ENCODE measurements at places on chromosomes 16 and 17.

DNA sequence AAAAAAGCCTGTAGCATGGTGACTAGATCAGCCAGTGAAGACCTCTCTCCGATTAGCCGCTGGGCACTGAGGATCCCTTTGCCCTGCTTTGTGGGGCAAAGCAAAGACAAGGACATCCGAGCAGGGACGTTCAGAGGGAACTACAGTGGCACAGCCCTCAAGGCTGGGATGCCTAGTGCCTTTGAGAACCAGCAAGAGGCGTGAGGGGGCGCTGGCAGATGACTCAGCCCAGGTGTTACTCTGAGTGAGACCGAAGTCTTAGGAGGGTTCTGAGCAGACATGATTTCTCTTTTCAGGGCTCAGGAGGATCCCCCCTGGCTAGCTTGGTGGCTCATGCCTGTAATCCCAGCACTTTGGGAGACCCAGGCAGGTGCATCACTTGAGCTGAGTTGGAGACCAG lies 178.6 kb downstream of the CPPED1 start:
- no peak for DNase-seq

DNA sequence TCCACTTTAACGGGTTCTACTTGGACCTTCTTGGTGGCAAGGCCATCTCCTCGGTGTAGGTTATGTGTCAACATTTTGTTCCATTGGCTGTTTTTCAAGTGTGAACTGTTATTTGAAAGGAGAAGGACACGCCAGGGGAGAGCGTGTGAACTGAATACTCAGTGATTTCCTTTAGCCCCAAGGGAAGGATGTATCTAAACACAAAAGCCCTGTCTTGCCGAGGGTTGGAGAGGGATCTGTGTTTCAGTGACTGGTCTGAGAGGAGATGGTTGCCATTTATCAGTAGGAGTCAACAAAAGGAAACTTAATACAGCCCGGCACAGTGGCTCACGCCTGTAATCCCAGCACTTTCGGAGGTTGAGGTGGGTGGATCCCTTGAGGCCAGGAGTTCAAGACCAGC lies 50.0 kb downstream of the USP10 start:
- no peak for DNase-seq

DNA sequence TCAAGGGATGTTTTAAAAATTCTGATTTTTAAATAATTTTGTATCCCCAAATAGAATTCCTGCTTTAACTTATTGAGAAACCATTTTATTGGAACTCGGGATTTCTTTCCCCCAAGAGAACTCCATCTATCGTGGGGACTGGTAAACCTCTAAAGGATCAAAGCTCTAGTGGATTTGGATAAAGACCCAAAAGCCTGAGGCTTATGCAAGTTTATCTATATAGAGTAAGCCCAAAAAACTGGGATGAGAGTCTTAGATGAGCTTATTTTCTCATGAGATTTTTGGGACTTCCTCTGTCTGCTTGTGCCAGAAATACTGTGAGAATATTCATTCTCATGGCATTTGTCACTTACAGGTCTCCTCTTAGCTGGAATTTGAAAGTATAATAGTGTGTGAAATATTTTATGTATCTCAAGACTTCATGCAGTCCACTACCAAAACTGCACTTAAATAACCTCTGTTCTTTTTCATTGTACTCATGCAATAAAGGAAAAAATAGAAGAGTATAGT lies 333.1 kb downstream of the BCAS3 start:
- DNase-seq = no peak

DNA sequence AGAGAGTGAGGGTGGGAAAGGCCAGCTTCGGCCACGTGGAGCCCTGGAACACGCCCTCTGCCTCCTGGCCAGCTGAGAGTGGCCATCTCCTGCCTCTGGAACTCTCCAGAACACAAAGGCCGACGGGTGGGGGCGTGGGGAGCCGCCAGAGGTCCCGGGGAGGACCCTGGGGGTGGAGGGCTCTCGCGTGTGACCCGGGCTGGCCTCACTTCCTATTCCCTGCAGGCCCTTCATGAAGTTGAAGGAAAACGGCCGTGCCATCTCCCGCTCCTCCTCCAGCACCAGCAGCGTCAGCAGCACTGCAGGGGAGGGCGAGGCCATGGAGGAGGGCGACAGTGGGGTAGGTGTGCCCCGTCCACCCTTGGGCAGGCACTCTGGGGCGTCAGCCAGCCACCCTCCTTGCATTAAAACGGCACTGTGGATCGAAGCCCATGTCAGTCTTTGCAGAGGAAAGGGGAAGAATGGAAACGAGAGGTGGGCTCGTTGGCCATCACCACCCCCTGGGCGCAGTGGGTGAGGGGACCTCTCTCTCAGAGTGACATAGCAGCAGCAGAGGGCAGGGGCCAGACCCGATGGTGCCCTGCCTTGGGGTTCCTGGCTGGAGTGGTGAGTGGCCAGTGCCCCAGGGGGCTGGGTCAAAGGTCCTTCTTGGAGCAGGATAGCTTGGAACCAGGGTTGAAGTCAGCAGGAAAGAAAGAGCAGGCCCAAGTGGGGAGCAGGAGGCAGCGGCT lies 37.1 kb downstream of the OR1D5 start:
- DNase-seq = no peak

DNA sequence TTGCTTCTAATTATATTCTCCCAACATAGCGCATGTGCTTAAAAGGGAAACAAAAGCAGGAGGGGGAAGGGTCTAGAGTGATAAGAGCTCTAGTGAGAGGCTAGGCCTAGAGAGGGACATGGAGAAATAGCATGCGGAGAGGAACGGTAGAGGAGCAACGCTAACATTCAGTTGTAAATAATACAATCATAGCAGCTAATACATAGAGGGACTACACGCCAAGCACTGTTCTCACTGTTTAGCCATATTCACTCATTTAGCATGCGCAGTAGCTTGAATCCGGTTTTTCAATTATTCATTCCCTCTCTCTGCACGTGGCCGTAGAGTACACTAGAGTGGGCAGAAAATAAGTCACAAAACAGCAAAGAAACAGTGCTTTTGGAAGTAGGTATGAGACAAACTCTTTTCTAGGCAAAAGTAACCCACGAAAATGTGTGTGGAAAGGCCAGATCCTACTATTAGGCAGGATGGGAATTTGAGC lies 1.7 kb upstream of the ALOX12 start:
- no peak for DNase-seq

DNA sequence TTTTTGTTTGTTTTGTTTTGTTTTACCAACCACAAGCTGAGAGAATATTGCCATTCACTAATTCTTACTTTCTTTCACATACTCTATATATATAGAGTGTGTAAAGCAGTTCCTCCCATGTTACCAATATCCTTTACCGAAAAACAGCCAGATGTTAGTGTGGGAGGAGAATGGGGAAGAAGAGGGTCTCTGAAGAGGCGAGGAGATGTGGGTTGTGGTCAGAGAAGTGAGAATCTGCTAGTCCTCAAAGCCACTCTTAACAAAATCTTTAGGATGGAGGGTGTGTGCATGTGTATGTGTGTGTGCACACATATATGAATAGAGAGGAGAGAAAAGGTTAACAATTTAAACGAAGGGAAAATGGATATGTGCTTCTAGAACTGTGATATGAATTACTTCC lies 80.6 kb downstream of the TUBD1 start:
- no peak for DNase-seq

- DNase-seq = no peak
These were observed 684 bp upstream of the RSAD1 start for GRCh38 chr17:50477976-50478375.

- DNase-seq = no peak
These were observed 30.6 kb upstream of the MMD start for GRCh38 chr17:55452139-55452790.

GRCh38 chr16:12453832-12454231 lies 349.9 kb downstream of the CPPED1 start:
- no peak for DNase-seq

DNA sequence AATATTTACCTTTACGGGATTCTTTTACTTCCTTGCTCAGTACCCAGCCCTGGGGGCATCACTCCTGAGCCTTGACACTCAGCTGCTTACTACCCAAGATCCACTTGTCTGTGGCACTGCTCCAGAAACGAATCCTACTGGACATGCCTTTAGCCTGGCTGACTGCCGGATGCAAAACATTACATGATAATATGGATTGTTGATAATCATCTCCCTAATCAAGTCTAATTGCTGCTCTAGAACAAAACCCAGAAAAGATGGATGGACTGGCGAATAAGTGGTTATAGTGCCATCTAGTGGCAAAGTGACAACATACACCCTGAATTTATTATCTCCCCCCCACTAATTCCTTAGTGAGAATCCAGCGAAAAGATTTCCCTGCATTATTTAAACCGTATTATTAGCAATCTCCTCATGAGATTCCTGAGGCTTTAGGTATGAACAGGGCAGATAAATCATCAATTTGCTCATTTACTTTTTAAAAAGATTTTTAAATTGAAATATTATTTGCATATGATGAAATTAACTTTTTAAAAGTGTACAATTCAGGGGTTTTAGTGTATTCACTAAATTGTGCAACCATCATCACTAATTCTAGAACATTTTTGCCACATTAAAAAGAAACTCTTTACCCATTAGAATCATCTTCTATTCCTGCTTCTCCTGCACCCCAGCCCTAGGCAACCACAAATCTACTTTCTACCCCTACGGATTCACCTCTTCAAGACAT lies 61.6 kb downstream of the RGS9 start:
- DNase-seq = no peak

DNA sequence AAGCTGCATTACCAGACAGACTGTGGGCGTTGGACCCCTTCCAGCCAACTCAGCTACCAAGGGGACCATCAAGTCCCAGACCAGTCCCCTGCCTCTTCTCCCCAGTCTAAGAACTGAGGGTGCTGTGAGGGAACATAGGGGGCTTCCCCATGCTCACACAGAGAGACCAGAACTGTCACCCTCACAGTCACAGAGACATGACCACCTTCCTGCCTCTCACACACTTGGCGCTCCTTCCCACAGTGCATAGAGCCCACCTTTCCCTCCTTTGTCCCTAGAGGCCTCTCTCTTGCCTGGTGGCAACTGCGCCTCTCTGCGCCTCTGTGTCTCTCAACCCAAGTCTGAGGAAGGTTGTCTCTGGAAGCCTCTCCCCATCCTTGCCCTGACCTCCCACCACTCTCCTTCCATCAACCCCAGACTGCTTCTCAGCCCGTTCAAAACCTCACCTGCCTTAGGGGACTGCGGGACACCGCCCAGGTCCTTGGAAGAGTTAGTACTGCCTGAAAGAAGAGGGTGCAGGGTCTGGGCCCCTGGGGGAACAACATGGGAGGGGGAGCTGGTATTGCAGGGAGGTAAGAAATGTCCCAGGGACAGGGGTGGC lies 6.1 kb upstream of the LHX1 start:
- no peak for DNase-seq

- DNase-seq = no peak
These were observed 215.5 kb downstream of the MRTFB start for GRCh38 chr16:14286368-14287230.

DNA sequence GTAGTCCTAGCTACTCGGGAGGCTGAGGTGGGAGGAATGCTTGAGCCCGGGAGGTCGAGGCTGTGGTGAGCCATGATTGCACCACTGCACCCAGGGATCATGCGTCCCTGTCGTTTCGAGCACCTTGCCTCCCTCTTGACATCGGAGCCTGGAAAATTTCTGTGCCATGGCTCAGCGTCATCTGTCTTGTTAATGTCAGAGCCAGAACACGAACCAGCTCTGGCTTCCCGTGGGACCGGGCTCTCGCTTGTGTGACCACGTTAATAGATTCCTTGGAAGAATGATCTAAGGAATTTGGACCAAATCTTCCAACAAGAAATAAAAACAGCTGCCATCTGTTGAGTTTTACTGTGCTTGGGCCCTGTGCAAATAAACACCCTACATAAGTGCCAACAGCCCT lies 117.7 kb downstream of the ABCC1 start:
- DNase-seq = peak; percentile 77

- DNase-seq = no peak
These were observed 325.8 kb downstream of the ABCC12 start for GRCh38 chr16:47829850-47830600.

DNA sequence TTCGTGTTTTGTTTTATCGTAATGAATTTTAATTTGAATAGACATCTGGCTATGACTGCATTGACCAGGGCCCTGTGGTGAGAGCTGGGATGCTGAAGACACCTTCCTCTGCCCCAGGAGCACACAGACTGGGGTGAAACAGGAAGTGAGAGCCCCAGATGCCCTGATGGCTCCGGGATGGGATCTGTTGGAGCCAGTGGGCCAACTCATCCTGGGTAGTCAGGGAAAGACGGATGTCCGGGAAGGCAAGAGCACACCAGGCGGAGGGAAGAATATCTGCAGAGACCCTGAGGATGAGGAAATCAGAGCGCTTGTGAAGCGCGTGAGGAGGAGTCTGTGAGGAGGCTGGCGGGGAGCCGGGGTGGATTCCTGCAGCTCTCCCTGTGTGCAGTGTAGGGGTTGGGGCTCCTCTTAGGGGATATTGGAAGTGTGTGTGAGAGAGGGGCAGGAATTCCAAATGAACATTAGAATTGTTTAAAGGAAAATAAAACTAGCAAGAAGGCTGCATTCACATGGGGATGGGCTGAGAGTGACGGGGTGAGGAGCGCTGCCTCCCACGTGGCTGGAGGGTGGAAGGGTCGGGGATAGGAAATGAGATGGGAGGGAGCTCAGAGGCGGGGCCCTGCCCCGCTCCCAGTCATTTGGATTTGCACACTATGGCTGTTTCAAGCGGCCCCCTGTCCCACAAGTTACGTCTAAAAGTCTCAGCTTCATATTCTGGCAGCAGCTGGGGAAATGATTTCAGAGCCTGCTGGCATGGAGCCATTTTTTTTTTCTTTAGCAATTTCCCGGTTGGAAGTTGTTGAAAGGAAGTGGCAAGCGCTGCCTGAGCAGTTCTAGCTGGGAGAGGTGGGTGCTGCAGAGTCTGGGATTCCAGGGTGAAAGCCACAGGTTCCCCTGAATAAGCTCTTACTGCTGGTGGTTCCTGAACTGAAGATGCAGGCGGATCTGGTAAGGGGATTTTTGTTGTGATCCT lies 71.2 kb upstream of the LGALS9 start:
- no peak for DNase-seq

DNA sequence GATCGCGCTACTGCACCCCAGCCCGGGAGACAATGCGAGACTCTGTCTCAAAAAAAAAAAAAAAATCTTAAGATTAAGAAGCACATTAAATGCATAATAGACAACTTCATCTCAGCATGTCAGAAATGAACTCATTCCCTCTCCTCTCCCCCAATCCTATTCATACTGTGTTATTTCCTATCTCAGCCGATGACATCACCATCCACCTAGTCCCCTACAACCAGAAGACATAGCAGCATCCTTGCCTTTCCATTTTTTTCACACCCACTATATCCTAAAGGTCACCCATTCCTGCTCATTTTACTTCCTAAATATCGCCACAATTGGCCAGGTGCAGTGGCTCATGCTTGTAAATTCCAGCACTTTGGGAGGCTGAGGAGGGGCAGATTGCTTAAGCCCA lies 81.3 kb downstream of the RPGRIP1L start:
- DNase-seq = no peak

- no peak for DNase-seq
These were observed 436 bp downstream of the SPAG5 start for GRCh38 chr17:28598389-28598788.

DNA sequence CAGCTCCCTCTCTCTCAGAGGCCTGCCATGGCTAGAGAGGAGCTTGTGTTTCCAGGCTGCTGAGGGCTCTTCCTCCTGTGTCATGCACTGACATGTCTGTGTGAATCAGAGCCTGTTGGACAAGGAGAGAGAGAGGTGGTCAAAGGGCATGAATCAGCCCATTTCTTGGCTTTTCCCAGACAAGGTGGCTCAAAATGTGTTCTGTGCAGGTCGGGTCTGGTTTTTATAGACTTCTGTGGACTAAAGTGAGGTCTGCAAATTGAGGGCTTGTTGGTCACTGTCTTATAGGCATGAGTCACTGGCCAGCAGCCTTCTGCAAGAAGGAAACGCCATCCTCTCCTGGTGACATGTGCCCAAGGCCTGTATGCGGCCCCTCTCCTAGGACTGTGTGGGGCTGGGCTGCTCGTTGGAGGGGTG lies 97.9 kb downstream of the FOXL1 start:
- DNase-seq = peak; percentile 44

Data from GM04503 (cell line).